Spleen (tissue), 13 donors: ENCODE measurements at places on chromosomes 11 and 22. TPM values are rescaled to one million over a fixed set of nuclear protein-coding genes. Genes with fewer than 3 reads are reported as not detected.

ACRV1 gene
- total RNA-seq = not detected

DNA sequence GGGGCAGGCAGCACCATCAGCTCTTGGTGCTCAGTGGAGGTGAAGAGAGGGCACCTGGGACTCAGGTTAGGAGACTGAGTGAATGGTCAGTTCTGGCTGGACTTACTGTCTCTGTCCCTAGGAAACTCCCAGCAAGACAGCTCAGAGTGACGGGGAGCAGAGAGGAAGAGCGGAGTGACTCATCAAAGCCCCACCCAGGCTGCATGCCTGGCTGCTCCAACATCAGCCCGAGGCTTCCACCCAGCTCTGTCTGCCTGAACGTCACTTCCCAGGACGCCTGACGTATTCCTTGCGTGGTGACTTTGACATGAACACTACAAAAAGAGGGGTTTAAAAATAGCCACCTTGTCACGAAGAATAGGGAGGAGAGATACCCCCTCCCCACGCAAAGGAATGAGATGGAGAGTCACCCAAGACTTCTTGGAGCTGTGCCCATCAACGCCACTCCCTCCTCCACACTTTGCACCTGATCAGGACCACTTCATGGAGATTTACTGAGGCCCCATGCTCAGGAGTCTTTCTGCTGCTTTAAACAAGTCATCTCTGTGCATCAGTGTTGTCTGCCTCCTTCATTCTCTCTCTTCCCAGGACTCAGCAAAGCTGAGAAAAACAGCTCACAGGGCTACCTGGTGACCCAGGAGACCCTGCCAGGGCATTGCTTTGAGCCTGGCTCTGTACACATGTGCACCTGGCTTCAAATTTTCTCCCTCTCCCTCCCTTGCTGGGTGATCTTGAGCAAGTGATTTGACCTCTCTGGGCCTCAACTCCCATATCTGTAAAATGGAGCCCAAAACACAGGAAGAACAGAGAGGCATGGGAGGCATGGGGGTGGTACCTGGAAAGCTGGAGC is 83.1 kb downstream of the MN1 start:
- H3K36me3 ChIP-seq = no peaks in the 10 kb centered on the region
- H3K27me3 ChIP-seq = no peaks in the 10 kb centered on the region
- H3K4me3 ChIP-seq = no peak overlapping the region
- peak; percentile 58 for DNase-seq
- peaks cover 11% of the 10 kb centered on the region for H3K4me1 ChIP-seq
- no peak overlapping the region for H3K27ac ChIP-seq

DNA sequence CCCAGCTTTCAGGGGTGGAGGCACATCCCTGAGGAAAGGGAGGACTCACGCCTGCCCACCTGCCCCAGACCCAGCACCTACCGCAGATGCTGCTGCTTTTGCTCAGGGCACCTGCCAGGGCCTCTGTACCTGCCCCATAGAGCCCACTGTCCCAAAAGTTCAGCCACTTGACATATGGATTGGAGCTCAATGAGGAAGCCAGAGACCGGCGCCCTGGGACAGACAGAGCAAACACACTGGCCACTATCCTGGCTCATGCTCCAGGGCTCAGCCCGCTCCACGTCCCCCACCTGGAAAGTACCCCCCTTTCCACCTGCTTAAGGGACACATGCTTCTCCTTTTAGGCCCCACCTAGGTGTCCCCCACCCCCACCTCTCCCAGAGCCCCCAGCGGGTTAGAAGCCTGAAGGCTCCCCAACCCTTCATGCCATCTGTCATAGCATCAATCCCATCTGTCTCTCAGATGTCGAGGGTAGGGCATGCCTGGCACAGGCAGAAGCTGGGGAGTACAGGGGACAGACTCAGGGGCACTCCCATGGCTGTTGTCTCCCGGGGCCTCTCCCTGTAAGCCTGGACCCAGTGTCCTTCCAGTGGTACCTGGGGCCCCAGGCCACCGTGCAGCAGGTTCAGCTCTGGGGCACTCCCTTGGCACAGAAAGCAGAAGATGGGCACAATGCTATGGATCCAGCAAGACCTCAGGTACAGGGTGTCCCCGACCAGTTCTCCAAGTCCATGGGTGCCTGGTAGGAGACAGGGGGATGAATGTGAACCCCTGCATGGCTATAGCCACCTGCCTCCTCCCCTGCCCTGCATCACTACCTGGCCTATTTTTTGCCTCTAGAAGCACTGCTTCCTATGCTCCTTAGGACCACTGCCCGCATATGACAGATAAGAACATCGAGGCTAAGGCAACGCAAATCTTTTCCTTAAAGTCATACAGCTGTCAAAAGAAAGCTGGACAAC is 2.2 kb upstream of the P2RX6 start:
- no peak overlapping the region for H3K4me3 ChIP-seq
- H3K27me3 ChIP-seq = no peaks in the 10 kb centered on the region
- peaks cover 13% of the 10 kb centered on the region for H3K4me1 ChIP-seq
- DNase-seq = peak; percentile 66
- H3K36me3 ChIP-seq = no peaks in the 10 kb centered on the region

RAG2 gene
- not detected for total RNA-seq

- H3K27me3 ChIP-seq = no peaks in the 10 kb centered on the region
- no peak for DNase-seq
- H3K4me1 ChIP-seq = peaks cover 30% of the 10 kb centered on the region
- peak overlapping the region; percentile 36 for H3K27ac ChIP-seq
- H3K36me3 ChIP-seq = no peaks in the 10 kb centered on the region
- H3K4me3 ChIP-seq = no peak overlapping the region
Measured at GRCh38 chr11:11535611-11536010, 86.2 kb downstream of the GALNT18 start.

OR8G1 gene
- not detected for total RNA-seq
